ENCODE measurements at places on chromosomes 3 and 15.

DNA sequence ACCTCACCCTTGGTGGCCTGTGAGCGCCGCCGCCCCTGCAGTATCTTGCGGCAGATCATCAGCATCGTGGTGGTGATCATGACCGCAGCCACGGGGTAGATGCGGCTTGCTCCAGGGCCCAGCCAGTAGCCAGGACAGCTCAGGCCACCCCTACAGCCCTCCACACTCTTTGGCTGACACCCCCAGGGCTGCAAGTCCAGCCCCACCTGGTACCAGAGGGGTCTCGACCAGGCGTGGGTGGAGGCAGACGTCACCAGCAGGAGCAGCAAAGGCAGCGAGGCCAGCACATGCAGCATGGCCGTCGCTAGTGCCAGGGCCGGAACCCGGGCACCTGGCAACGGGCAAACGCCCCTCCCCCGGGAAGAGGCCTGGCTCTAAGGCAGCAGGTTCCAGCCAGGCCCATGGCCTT is at the start of gene TMEM89:
Gene TMEM89 (minus strand): TSS at position 309 of the 409 bp plus-strand sequence. CDS start 13 bp downstream, at position 296.
- no peak for DNase-seq

GRCh38 chr3:140311428-140311827 is 366.4 kb upstream of the TRIM42 start:
- DNase-seq, result no peak

DNA sequence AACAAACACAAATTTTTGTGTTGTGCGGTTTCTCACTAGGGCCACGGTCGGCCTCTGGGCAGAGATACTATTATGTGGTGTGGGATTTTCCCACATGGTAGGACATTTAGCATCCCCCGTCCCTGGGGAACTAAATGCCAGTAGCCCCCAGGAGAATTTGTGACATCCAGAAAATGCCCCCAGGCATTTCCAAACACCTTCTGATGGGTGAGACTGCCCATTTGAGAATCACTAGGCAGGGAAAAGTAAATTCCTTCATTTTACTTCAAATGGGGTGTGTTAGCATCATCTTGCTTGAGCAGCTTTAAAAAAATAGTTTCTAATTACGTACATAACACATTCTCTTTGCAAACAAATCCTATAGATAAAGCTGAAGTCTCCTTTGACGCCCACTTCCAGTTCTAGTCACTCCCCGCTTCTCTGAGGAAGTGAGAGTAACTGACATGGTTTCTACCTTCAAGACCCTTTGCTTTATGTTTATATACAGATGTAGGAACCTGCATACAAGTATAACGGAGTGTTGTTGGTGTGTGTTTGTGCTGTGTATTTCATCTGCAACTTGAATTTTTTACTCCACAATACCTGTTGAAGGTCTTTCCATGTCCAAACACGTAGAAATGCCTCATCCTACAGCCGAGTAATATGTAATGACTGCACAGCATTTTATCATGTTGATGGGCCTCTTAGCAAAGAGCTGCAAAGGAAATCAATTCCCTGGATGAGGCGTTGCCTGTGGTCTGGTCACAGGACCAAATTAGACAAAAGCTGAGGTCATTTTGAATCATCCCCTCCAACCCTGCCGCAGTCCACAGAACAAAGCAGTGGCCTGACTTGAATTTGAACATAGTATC is 31.4 kb upstream of the ZBTB38 start:
- no peak for DNase-seq

- no peak for DNase-seq
Observed at GRCh38 chr3:171892457-171892856, 49.3 kb downstream of the TMEM212 start.

All from ecto neural progenitor cell (in vitro differentiated cells).